ENCODE measurements at places on chromosomes 6 and 20. TPM values are rescaled to one million over a fixed set of nuclear protein-coding genes. Genes with fewer than 3 reads are reported as not detected.

The KIF13A gene
- 48.2 TPM for total RNA-seq

The TUBB2B gene
- 6.7 TPM for total RNA-seq

The RBPJL gene
- not detected for total RNA-seq

The ID4 gene
- 0.85 TPM for total RNA-seq

The CHMP4B gene
- total RNA-seq = 58.2 TPM

The LY6G5C gene
- 3.6 TPM for total RNA-seq

The TRMT11 gene
- 18.0 TPM for total RNA-seq

The CALHM6 gene
- 0.85 TPM for total RNA-seq

The VTA1 gene
- total RNA-seq = 49.8 TPM

The MYB gene
- 0.19 TPM for total RNA-seq

The ARFGEF3 gene
- 5.8 TPM for total RNA-seq

The GPR6 gene
- total RNA-seq = not detected

The CTAGE9 gene
- total RNA-seq = not detected

The HRH3 gene
- total RNA-seq = not detected

Measured in dermis blood vessel endothelial cell (primary cell).